ENCODE measurements at places on chromosomes 7 and 10.

DNA sequence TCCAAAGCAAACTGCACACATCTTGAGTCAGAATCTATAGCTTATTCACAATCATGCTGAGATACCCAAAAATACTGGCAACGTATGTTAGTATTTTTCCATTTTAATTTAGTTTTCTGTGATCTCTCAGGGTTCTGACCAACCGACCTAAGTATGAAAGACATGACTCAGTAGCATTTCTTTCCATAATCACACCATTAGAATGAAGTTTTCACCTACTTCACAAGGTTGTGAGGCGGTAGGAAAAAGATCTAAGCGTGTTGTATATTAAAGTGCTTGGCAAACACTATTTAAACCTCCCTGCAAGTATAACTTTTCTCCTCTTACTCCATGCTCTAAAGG is 49.1 kb downstream of the PLCE1 start:
- no peak for DNase-seq

DNA sequence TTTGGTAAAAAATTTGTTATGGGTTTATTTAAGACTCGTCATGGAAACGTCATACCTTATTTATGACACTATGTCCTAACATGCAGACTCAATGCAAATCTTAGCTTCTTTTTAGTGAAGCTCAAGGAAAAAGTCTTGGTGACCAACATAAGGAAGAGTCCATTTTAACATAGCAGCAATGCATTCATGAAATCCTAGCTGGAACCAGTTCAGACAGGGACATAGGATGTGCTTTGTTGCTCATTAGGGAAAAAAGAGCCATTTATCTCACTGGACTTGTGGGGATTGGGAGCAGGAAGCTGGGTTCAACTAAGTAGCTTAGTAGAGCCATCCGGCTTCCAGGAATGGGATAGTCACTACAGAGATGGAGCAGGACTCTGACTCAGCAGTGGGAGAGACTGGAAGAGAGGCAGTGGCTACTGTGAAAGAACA is 100.7 kb upstream of the DKK1 start:
- no peak for DNase-seq

DNA sequence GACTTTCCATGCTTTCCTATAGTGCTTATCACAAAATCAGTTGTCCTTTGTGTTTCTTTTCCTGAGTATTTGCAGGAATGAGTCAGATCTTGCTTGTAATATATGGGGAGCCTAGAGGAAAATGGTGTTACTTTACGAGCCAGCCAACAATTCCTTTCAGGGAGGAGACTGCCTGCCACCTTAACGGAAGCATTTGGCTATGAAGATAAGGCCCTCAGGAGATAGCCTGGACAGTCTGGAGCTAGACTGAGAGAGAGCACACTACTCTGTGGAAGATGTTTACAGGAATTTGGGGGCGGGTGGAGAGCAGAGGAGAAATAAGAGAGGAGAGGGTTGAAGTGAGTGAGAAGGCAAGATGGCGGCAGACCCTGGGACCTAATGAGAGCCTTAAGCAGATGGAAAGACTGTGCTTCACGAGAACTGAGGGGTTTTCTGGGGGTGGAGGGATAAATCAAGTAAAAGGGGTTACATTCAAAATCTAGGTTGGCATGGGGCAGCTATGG is 126.3 kb downstream of the SNX10 start:
- DNase-seq: no peak

GRCh38 chr7:150759479-150759878 is 22.3 kb downstream of the GIMAP5 start:
- no peak for DNase-seq

DNA sequence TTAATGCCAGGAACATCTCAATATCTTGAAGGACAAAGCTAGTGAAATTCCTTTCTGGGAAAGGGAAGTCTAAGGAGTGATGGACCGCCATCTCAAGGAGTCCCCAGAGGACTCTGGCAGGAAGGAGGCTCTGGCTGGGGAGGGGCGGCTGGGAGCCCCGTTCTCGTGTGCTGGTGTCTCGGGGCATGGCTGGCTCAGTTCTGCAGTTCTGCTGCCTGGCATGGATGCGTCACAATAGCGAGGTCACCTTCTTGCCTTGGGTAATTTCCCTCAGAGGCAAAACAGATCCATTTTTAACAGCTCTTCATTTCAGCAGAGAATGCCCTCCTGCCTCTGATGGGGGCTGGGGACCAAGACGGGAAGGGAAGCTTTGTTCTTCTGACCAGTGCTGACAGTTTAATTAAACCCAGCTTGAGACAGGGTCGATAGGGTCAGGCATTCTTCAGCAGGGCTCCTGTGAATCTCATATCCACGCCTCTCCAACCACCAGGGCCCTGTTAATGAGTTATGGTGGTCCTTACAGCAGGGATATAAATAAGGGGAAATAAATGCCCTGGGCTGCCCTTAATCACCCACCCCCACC is 35.7 kb downstream of the SLIT1 start:
- no peak for DNase-seq

- DNase-seq: no peak
Measured at GRCh38 chr10:45198486-45199204, 116.8 kb downstream of the OR13A1 start.

DNA sequence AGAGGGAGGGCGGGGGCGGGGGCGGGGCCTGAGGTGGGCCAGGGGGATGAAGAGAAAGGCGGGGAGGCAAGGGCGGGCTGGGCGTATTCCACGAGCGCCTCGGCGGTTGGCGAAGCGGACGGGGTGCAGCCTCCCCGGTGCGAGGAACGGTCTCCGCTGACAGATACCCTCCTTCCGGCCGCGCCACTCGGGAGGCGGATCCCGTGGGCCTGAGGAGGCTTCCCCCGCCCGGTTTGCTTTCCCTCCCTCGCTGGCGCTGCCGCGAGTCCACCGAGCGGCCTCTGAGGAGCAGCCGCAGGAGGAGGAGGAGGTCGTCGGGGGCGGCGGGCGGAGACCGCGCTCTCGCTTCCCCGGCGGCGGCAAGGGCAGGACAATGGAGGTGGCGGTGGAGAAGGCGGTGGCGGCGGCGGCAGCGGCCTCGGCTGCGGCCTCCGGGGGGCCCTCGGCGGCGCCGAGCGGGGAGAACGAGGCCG is at the start of gene TRIM24:
TSS of gene TRIM24 (plus strand) at position 84 of the 473 bp plus-strand sequence. CDS start at position 374, 290 bp downstream.
- peak; percentile 97 for DNase-seq

- DNase-seq: no peak
Measured at GRCh38 chr10:93058139-93058538, 2.5 kb upstream of the CYP26C1 start.

GRCh38 chr10:10798102-10798863 is 219.4 kb upstream of the CELF2 start:
- DNase-seq: peak; percentile 39

DNA sequence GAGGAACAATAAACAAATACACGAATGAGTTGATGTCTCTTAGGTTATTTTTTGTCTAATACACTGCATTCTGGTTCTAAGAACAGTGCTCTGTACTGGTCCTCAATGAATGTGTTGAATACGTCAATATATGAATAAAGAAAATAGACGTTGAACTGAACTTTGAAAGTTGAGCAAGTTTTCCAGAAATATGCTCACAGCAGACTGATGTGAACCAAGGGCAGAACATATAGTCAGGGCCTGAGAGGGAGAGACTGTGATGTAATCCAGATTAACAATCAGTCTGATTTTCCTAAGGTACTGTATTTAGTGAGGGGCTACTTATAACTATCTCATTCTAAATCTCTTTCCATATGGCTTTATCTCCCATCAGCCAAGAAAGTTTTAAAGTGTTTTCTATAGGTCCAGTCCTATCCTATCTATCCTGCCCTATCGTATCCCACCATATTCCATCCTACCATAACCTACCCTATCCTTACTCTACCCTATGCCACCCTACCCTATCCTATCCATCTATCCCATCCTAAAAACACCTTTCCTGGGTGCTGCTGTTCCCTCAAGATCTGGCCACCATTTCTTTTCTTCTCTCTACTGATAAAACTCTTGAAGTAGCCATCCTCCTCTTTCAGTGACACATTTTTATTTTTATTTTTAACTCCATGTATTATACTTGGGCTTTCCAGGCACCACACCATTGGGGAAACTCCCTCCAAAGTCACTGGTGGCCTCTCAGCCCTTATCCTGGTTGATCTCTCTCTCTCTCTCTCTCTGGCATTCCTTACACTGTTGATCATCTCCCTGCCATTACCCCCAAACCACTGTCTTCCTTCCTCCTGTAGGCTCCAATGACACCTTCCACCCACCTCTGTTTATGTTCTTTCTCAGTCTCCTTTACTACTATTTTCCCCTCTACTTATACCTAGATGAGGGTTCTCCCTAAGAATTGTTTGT is 212.3 kb upstream of the SLC26A5 start:
- no peak for DNase-seq

DNA sequence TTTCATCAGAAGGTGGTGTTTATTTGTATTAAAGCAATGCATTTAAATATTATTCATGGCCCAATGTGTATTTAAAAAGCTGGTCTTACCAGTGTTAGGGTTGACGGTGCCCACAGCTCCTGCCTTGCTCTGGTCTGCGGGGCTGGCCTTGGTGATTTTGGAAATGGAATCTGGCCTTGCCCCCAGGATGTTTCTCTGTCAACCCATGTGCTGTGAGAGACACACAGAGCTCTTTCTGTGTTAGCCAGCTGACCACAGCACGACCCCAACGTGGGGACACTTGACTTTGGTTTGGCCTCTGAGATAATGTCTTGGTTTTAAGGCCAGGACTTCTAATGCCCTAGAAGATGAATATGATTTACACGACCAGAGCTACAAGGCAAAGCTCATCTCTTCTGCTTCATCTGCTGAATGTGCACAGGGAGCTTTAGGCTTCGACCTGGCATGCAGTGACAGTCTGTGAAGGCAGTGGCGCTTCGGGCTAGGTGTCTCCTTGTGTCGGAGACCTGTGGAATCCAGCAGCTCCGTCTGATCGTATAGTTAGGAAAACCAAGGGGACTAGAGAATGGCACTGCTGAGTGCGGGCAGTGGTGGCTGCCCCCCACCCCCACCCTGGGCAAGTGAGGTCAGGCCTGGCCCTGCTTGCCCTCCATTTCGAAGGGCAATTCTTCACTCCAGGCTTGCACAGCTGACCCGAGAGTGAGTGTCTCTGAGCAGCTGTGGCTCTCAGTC is 246.1 kb downstream of the EBF3 start:
- DNase-seq: no peak

GRCh38 chr7:1226186-1226901 is 6.3 kb upstream of the UNCX start:
- no peak for DNase-seq

DNA sequence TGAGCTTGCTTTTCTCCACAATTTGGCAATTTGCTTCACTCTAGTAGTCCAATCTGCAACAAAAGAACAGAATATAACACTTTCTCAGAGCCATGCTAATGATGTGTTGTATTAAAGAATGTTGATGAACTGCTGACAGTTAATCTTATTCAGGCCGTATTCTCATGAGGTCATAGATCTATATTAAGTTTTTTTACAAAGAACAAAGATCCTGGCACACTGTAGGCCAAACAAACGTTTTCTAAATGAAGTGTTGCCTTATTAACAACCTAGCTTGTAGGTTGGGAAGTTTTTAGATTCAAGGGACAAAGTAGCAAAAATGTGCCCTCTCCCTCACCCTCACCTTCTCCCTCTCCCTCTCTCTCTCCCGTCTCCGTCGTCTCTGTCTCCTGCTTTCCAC is 6.8 kb downstream of the HILPDA start:
- DNase-seq: no peak

DNA sequence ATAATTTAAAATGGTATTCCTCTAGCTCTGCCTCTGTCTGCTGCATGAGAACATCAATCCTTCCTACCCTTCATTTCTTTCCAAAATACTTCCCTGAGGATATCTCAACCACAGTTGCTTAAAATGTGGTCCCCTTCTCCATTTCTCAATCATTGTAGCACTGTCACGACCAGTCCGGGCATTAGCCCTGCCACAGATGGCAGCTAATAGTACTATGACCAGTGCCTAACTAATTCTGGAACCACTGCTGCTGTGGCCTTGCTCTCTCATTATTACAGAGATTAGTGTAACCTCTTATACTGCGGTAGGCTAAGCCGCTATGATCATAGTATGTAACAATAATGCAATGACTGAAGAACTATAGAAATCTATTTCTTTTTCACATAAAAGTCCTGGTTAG is 66.0 kb downstream of the REEP3 start:
- DNase-seq: no peak

DNA sequence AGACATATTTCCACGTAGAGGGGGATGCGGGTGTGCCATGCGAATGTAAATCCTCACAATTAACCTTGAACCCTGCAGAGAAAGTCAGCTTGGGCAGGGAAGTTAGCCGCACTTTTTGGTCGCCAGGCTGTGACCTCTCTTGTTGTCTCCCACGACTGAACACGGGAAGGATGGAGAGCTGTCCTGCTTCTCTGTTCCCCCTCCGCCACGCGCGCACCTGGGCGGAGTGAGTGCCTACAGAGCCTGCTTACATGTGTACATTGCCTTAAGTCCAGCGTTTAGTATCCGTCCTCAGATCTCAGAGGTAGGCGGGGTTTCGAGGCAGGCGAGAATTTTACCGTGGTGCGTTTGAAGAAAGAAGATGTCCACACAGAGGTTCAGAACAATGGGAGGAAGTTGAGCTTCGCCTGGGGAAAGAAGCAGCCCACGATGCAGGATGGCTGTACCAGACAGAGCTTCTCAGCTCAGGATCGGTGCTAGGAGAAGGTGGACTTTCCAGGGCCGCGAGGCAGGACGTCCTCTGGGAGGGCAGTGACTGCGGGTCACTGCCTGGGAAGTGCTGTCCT is 482 bp upstream of the ERCC6 start:
- no peak for DNase-seq

- DNase-seq: no peak
Measured at GRCh38 chr10:99612167-99612831, 7.9 kb downstream of the SLC25A28 start.

DNA sequence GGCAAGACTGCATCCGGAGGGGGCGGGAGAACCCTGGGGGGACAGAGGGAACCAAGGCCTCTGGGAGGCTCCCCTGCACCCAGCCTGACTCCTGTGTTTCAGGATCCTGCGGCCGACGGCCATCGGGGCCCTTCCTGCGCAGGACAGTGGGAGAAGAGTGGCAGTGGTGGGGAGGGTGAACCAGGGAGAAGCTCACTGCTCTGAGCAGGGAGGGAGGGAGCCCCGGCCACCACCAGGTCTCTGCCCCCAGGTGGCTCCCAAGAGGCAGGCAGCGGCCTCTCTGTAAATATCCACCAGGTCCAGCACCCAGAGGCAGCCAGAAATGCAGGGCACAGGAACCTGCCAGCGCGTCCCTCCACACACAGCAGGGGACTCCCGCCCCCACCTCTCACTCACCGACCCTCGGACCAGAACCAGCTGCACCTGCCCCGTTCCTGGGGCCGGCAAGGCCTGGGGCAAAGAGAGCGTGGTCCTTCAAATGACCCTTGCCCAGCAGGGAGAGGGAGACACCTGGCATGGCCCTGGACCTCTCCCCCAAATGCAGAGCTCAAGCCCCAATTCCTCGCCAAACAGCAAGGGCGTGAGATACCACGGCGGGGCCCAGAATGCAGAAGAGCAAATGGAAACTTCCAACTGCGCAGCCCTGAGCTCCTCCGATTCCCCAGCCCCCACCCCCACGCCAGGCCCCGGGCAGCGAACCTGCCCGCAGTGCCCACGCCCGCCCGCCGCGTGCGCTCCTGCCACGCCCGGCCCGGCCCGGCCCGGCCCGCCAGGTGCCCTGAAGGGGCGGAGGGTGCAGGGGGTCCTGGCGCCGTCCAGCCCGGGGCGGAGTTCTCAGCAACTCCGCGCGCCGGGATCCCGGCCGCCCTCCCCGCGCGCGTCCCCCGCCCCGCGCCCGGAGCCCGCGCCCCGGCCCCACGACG is 805 bp downstream of the RASGEF1A start:
- DNase-seq: no peak

GRCh38 chr7:112929421-112929820 is 139.2 kb upstream of the TMEM168 start:
- no peak for DNase-seq

- no peak for DNase-seq
Measured at GRCh38 chr7:105963038-105963667, at the start of gene CDHR3. Gene CDHR3, plus strand, starts transcription at chr7:105963264. Its CDS starts 55 bp downstream, at chr7:105963319.

GRCh38 chr10:71746344-71747037 is 26.8 kb downstream of the VSIR start:
- DNase-seq: peak; percentile 74
